ENCODE measurements at places on chromosomes 11 and 22.
A peak's percentile ranks its signal among the peaks of the same experiment; 100 is the strongest.

DNA sequence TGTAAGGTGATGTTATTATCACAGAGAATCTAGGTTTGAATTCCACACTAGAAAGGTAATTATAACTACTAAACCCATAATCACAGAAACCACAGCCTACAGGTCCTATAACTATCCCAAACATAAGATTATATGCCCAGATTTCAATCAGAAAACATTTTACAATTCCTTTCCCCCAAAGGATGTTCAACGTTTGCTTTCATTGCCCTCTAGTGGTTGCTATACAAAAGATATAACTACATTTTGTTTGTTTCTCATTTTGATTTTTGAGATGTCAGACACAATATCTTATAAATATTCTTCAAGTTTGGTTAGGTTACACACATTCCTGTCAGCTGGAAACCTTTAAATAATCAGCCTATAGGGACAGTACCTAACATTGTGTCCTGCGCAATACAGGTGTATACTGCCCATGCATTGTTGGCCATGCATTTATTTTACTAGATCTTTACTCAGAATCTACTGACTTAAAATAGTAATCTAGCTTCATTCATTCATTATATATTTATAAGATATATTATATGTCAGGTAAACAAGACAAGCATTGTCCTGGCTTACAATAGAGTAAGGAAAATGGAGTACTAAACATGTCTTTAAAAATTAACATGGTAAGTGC is 530.5 kb upstream of the CCDC90B start:
- peak; percentile 62 for DNase-seq

DNA sequence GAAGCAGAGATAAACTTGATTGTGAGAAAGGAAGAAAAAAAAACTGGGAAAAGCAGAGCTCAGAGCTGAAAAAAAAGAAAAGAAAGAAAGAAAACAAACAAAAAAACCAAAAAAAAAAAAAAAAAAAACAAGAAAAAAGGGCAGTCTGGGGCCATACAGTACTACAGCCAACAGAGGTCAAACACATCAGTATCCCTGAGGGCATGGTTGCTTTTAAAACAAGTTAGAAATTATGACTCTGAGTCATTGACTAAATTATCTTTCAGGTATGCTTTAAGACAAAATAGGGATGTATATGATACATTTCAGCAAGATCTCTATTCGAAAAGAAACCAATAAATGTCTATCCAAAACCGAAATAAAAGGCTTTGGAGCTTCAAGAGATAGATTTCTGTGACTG is 37.1 kb upstream of the TLCD5 start:
- DNase-seq: no peak

GRCh38 chr11:81342966-81343365 is 1390.7 kb downstream of the FAM181B start:
- DNase-seq: no peak

- no peak for DNase-seq
These were observed 209.5 kb downstream of the CASP12 start for GRCh38 chr11:104688731-104689130.

- peak; percentile 59 for DNase-seq
These were observed 100.3 kb upstream of the AKIP1 start for GRCh38 chr11:8810540-8811301.
